ENCODE measurements at places on chromosomes 4 and X.

DNA sequence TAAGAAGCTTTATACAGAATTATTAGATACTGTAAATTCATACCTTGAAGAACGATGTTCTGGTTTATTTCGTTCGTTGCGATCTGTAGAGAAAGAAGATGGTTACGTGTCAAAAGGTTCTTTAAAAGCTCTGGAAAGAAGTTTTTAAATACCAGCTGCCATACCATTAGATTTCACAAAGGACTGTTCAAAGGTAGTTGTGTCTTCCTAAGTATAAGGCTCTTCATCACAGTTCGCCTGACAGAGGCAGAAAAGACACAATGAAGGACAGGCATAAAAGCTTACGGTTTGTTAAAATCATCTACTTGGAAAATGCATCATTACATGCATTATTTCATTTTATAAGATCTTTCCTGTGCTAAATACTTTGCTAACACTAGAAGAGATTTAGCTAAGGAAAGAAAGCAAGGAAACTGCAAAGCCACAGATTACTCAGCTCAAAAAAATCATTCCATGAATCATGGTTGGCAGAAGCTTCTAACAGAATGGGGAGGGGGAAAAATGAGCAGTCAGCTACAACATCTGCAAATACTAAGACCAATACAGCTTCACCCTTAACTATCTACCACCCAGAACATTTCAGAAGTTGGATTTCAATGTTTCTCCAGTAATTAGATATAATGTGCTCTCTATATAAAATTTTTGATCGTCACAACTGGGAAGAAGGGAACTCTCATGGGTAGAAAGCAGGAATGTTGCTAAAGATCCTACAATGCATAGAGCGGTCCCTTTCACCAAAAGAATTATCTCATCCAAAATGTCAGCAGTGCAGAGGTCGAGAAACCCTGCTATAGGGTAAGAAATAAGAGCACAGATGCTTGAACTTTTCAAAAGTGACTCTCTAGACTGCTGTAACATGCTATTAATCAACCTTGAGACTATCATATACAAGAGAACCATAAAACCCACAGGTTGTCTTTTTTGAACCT, 50.7 kb upstream of the PRSS48 start:
- DNase-seq = no peak

GRCh38 chr4:173794662-173795061, 264.6 kb upstream of the HAND2 start:
- DNase-seq = no peak

- no peak for DNase-seq
Observed at GRCh38 chr4:41728573-41728913, 20.0 kb downstream of the PHOX2B start.

DNA sequence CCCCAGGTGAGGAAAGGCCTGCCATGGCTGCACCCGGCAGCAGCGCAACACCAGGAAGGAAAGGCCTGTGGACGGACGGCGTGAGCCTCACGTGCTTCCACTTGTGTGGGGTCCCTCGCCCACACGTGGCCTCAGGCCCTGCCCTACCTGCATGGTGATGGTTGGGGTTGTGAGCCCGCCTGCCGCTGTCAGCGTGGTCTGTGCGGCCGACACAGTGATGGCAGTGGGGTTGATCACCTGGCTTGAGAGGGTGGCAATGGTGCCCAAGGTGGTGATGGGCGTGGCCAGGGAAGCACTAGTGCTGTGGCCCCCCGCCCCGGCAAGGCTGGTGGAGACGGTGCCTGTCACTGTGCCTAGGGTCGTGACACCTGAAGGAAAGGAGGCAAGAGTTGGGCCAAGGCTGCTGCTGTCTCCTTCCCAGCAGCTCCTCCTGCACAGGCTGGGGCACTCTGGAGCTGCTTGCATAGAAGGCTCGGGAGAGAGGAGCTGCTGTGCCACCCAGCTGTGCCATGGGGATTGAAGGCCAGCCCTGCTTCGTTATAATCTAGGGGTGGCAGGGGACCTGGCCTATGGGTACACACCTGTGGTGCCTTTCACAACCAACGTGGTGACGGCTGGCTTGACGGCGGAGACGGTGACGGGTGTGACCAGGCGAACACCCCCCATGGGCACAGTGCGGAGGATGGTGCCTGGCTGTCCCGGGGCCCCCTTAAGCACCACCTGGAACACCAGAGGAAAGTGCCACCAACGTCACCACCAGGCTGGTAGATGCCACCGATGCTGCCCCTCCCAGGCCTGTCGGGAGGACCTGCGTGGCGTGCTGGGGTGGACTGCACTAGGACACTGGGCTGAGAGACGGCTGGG, 11.8 kb upstream of the RENBP start:
- DNase-seq = no peak

- DNase-seq = no peak
Observed at GRCh38 chr4:18049446-18049845, 27.9 kb upstream of the LCORL start.

- DNase-seq = no peak
Observed at GRCh38 chr4:125042041-125042440, 272.7 kb upstream of the FAT4 start.

GRCh38 chr4:137738375-137738990, 206.2 kb upstream of the PCDH18 start:
- no peak for DNase-seq

- peak; percentile 34 for DNase-seq
Observed at GRCh38 chrX:49172280-49172780, 632 bp downstream of the PLP2 start.

DNA sequence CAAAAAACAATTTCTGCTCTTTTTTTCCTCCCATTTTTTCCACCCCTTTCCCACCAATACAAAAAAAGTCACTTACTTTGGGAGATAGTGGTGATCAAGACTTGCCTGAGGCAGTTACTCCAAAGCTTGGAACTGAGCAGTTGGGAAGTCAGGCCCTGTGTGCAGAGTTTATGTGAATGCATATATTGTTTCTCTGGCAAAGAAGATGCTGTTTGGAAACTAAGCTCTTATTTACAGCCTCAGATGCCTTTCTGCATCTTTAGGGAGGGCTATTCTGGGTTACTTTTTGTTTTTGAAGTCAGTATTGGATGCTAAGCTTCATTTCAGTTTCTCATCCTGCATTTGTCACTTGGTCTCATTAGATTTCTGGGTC, 136.3 kb downstream of the ZNF330 start:
- DNase-seq = no peak

DNA sequence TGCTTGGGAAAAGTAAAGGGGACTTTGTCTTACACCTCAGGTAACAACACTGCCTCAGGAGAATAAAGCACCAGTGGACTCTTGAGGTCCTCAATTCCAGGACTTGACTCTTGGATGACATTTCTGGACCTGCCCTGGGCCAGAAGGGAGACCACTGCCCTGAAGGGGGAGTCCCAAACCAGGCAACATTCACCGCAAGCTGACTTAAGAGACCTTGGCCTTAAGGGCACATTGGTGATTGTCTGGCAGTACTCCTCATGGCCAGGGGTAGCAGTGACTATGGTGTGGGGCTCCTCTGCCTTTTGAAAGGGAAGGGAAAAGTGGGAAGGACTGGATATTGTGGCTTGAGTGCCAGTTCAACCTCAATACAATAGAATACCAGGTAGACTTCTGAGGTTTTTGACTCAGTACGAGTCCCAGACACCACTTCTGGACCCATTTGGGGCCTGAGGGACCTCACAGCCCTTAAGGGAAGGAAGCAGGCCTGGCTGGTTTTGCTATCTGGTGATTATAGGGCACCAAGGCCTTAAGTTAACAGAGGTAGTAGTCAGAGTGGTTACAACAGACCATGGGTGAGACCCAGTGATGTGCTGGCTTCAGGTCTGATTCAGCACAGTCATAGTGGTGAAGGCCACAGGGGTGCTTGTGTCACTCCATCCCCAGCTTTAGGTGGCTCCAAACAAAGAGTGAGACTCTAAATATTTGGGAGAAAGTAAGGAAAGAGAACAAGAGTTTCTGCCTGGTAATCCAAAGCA, 121.2 kb upstream of the TET2 start:
- DNase-seq = no peak

- DNase-seq = no peak
Observed at GRCh38 chr4:55038176-55038890, 87.1 kb downstream of the KDR start.

DNA sequence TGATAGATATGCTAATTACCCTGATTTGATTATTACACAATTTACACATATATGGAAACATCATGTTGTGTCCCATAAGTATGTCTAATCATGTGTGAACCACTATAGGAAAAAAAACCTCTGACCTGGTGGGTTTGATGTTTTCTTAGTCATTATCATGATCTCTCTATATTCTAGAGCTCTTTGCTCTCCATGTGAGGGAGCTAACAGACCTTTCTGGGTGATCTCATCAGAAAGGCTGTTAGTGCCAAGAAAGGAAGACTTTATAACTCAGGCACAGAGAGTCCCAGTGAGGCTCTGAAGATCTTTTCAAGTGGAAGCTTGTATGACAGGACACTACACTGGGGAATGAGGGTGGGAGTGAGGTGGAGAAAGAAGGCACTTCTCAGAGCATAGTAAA, 527.7 kb upstream of the MAGEB2 start:
- DNase-seq = no peak

DNA sequence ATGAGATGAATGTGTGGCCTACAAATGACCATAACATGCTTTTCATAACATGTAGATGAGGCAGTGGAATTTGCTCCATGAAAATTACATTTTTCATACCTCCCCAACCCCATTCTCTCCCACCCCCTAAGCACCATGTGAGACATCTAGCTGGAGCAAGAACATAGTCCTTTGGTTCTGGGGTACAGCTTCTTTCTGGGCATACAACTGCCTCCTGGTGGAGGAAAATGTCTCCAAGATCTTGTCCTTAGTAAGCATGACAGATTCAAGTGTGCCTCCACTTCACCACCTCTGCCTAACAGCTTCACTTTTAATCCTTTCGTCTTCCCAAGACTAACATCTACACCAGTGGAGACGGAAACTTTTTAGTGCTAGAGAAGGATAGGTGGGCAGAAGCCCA, 8.0 kb downstream of the EXOC1L start:
- no peak for DNase-seq

DNA sequence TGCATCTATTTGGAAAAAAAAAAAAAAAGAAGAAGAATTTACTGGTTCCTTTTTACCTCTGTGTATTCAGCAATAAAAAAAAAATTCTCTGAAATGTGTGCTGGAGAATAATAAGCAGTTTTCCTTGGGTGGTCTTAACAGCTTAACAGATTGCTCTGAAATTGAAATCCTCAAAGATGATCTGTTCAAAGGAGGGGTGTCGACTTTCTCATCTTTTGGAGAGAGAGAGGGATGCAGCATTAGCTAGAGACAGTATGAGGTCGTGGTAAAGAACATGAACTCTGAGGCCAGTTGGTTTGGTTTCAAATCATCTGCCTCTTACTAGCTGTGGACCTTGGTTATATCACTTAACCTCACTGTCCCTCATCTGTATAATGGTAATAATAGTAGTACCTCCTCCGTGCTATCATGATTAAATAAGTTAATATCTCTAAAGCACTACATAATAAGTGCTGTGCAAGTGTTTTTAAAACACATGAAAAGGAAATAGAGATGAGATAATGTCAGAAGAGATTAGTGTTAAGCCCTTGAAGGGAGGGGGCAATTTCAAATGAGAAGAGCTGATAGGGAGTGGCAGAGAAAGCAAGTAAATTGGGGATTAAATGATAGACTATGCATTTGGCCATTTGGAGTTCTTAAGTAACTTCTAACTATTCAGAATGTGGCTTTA, 109.9 kb upstream of the LIMCH1 start:
- no peak for DNase-seq

- DNase-seq = no peak
Observed at GRCh38 chrX:39492497-39493162, 605.1 kb downstream of the BCOR start.

GRCh38 chr4:1240721-1241465, 8.0 kb downstream of the CTBP1 start:
- DNase-seq = no peak

GRCh38 chrX:56226980-56227379, 5.2 kb upstream of the KLF8 start:
- no peak for DNase-seq

- DNase-seq = no peak
Observed at GRCh38 chr4:864456-865120, 38.7 kb upstream of the CPLX1 start.

DNA sequence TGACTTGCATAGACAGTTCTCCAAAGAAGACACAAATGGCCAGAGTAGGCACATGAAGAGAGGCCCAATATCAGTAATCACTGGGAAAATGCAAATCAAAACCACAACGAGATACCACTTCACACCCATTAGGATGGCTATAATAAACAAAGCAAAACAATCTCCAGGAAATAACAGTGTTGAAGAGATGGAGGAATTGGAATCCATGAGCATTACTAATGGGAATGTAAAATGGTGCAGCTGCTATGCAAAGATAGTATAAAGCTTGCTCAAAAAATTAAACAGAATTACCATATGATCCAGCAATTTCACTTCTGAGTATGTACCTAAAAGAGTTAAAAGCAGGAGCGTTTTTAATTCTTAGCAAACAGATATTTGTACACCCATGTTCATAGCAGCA, 17.0 kb upstream of the TMEM33 start:
- DNase-seq = no peak

GRCh38 chr4:25884031-25884782, 21.4 kb upstream of the SEL1L3 start:
- DNase-seq = no peak

DNA sequence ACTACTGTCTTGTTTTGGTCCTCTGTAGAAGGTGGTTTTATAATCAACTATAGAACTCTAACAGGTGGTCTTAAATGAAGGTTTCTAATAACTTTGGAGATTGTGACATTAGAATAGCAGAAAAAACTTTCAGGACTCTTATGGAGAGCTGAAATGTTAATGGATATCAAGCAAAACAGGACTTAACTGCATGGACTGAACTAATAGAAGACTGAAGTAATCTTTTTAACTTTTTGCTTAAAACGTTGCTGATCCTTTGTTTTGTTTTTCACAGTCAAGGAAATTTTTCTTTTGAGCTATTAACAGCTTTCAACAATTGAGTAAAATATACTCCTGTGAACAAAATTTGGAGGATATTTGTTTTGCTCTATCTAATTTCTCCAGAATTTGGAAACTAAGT, 17.2 kb downstream of the NXT2 start:
- DNase-seq = no peak

DNA sequence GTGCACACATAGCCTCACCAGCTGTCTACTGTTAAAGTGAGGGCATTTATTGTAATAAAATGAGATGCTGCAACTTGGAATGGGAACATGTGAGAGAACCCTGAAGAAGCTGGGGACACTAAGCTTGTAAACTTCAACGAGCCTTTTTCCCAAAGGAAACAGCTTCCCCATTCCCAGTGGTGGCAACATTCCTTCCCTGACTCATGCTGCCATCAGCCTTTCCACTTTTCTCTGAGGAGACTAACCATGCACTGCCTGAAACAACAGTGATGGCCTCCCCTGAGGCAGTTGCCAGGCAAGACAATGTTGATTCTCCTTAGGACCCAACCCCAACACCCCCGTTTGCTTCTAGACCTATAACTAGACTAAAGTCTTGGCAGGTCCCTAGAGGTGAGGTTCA, 928.3 kb downstream of the GLUD2 start:
- DNase-seq = no peak

DNA sequence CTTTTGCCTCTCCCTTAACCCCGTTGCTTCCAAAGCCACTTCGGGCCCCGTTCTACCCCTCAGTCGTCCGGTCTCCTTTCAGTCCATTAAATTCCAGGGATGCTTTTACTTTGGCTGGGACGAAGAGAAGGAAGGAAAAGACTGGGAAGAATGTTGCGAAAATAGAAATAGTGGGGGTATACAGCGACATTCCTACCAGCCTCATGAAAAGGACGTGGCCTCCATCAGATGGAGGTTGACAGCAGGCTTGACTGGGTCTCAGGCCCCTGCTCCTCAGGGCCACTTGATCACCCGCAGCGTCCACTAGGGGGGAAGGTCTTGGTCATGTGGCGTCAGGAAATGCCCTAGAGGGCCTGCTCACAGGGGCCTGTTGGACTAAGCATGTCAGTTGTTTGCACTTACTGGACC, 657 bp upstream of the ANKRD50 start:
- DNase-seq = no peak

GRCh38 chr4:101104312-101105052, 242.8 kb downstream of the PPP3CA start:
- DNase-seq = no peak

Measured in stimulated activated CD8-positive, alpha-beta memory T cell treated with anti-CD3 and anti-CD28 coated beads, Interleukin-7, amount 100 ng/mL, for 1 hour (primary cell).